ENCODE measurements at places on chromosomes 11 and 22. TPM values are rescaled to one million over a fixed set of nuclear protein-coding genes. Genes with fewer than 3 reads are reported as not detected.

The RIC8A gene
- 176 TPM for total RNA-seq

The UBQLN3 gene
- not detected for total RNA-seq

The CHRM1 gene
- total RNA-seq: not detected

The KDELR3 gene
- 15.4 TPM for total RNA-seq

The OR2AG1 gene
- not detected for total RNA-seq

GRCh38 chr11:21615955-21616371, 576.9 kb upstream of the ANO5 start:
- H3K36me3 ChIP-seq: no peaks in the 10 kb centered on the region
- no peaks in the 10 kb centered on the region for H3K4me1 ChIP-seq
- no peak for DNase-seq
- H3K4me3 ChIP-seq: no peak overlapping the region
- no peak overlapping the region for H3K27ac ChIP-seq

DNA sequence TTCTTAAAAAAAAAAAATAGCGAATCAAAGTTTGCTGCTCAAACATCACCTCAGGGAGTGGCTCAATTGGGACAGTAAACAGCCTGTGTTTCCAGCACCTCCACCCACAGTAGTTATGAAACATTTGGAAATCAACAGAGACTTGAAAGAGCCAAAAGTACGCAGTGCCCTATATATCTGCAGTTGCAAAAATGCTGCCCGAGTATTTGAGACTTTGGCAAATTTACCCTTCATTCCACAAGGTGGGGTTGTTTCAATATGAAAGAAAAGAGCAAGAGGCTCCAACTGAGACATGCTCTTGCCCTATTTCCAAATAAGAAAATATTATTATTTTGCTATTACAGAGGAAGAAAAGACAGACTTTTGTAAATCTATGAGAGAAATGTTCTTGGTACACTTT, 851.1 kb upstream of the RAG2 start:
- no peak overlapping the region for H3K27ac ChIP-seq
- H3K27me3 ChIP-seq: no peaks in the 10 kb centered on the region
- H3K4me3 ChIP-seq: no peak overlapping the region

DNA sequence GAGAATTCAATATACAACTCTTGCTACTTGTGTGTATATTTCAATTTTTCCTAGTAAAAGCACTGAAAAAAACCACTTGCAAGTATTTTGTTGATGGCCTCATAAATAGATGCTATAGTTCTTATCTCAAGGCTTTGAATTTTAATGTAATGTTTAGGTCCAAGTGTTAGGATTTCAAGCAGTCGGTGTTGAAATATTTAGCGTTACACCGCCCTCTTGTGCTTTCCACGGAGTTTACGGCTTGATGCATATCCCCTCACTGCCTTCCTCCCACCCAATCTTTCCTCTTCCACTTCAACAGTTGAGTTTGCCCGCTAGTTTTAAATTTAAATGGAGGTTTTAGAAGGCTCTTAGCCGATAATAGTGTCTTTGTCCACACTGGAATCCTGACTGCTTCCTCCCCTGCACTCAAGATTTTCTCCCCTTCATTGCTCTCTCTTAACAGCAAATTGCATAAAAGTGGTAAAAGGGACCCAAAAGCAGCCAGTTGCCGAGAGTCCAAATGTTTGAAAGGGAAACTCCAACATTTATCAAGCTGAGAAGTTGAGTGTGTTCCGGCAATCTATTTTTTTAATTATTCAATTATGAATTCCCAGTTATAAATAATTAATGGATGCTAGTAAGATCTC, 25.9 kb upstream of the HTATIP2 start:
- H3K27me3 ChIP-seq: peaks cover 30% of the 10 kb centered on the region
- no peak for DNase-seq
- H3K4me1 ChIP-seq: no peaks in the 10 kb centered on the region
- H3K36me3 ChIP-seq: no peaks in the 10 kb centered on the region
- no peak overlapping the region for H3K4me3 ChIP-seq

GRCh38 chr22:29840498-29840897, 2.4 kb upstream of the ASCC2 start:
- peaks cover 37% of the 10 kb centered on the region for H3K4me1 ChIP-seq
- H3K27ac ChIP-seq: no peak overlapping the region
- DNase-seq: no peak
- no peaks in the 10 kb centered on the region for H3K36me3 ChIP-seq

- peaks cover 77% of the 10 kb centered on the region for H3K4me1 ChIP-seq
- no peaks in the 10 kb centered on the region for H3K27me3 ChIP-seq
- no peak overlapping the region for H3K4me3 ChIP-seq
- no peak for DNase-seq
Observed at GRCh38 chr11:128508770-128509510, 78.4 kb downstream of the ETS1 start.

GRCh38 chr11:79439410-79439885, 1.4 kb downstream of the TENM4 start:
- no peaks in the 10 kb centered on the region for H3K36me3 ChIP-seq
- no peaks in the 10 kb centered on the region for H3K4me1 ChIP-seq
- peaks cover 24% of the 10 kb centered on the region for H3K27me3 ChIP-seq
- H3K4me3 ChIP-seq: no peak overlapping the region
